ENCODE measurements at places on chromosomes 1 and 21.

DNA sequence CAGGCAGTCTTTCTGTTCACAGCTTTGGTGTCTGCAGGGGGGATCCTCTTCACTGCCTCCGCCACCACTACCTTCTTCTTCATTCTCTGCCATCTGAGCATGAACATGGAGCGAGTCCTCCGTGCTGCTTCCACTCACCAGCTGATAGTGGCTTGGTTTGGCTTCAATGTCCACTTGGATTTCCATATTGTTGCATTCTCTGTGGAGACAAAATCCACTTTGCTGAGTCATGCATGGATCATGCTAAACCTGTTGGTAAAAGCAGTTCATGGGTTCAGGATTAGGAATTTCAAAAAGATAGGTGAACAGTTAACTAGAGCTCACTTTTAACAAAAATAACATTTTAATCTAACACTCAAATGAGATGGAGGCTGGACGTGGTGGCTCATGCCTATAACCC lies 27.5 kb downstream of the RNF19B start:
- DNase-seq, result no peak

- peak; percentile 82 for DNase-seq
Observed at GRCh38 chr1:46603858-46604549, at the start of gene MKNK1. Gene MKNK1 (minus strand): TSS chr1:46604268. CDS start chr1:46583327, 20,941 bp downstream.

DNA sequence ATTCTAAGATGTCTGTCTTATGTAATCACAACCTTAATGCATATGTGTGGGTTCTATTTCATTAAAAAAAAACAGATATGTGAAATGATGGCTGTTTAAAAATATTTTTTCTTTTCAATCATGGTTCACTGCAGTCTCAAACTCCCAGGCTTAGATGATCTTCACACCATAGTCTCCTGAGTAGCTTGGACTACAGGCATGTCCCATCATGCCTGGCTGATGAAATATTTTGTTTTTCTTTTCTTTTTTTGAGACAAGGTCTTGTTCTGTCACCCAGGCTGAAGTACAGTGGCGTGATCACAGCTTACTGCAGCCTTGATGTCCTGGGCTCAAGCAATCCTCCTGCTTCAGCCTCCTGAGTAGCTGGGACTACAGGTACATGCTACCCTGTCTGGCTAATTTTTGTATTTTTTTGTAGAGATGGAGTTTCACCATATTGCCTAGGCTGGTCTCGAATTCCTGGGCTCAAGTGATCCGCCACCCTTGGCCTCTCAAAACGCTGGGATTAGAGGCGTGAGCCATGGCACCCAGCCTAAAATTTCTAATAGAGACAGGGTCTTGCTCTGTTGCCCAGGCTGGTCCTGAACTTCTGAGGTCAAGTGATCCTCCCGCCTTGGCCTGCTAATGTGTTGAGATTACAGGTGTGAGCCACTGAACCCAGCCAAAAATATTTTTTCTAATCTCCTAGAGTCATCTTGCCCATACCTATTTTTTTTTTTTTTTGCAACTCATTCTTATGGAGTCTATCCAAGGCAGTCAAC lies 67.6 kb downstream of the GIPC2 start:
- DNase-seq, result no peak

- no peak for DNase-seq
Observed at GRCh38 chr1:157196245-157196543, 58.0 kb upstream of the ETV3 start.

DNA sequence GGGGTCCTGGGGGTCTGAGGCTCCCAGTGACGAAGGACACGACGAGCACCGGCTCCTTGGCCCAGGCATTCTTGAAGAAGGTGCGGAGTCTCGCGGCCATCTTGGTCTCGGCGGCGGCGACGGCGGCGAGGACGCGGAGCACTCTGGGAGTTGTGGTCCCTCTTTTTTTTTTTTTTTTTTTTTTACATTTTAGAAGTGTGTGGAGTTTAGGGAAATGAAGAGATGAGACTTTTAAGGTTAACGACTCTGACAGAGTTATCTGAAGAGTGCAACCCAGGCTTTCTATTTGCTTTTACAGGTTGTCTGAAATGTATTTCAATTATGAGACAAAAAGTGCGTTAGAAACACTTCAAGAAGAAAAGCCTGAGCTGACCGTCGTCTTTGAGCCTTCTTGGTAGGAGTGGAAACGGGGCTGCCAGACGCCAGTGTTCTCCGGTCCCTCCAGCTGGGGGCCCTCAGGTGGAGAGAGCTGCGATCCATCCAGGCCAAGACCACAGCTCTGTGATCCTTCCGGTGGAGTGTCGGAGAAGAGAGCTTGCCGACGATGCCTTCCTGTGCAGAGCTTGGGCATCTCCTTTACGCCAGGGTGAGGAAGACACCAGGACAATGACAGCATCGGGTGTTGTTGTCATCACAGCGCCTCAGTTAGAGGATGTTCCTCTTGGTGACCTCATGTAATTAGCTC lies 9.7 kb downstream of the OR2B11 start:
- peak; percentile 38 for DNase-seq

DNA sequence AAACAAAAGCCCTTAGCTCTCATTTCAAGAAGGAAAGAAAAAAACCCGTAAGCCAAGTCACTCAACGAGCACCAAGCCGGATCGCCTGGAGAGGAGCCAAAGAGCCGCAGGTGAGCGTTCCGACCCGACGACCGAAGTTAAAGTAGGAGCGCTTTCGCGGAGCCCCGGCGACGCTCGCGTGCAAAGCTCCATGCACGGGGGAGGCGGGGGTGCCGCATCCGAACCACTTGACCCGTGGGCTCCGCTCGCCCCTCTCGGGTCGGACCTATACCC lies 382 bp downstream of the GPBP1L1 start:
- no peak for DNase-seq

DNA sequence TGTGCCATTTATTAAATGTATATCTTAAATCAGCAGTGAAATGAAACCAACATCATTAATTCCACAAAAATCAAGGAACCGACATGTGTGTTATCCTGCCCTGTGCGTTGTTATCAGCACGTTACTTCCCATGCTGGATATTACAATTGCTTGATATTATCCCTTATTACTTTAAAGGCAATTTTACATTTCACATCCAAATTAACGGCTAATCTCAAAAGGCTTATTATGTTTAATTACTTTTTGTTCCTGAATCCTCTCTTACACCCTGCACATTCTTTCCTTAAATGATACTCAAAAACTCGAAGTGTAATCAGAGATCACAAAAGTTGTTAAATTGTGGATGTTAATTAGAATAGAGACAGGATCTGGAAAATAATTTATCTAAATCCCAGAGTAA lies 167.9 kb downstream of the DAB1 start:
- no peak for DNase-seq

DNA sequence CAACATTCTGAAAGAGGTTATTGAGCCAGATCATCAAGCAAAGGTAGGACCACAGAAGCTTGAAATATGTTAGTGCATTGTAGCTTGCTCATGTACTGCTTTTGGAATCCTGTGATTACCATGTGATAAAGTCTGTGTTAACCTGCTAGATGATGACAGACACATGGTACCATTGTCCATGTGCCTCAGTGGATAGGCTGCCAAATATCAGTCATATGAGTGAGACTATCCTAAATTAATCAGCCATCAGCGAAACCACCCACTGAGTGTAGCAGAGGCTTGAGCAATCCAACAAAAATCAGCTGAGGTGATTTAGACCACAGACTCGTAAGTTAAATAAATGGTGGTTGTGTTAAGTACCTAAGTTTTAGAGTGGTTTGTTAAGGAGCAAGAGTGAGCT lies 32.7 kb upstream of the CRB1 start:
- no peak for DNase-seq

DNA sequence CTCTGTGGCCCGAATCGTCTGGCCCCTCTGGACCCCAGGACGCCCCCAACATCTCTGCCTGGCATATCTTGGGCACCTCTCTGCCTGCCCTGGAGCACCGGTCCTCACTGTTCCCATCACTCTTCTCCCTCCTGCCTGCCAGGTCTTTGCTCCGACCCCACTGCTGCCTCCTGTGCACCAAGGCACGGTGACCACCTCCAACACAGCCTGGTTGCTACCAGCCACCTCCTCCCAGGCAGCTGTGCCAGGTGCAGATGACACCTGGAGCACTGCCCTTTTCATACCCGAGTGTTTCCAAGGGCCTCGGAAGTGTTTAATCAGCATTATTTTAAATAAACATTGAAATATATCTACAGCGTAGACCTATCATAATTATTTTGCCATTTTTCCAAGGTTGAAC lies 31.3 kb downstream of the PKNOX1 start:
- no peak for DNase-seq

- DNase-seq, result no peak
Observed at GRCh38 chr1:94418664-94419655, 771 bp downstream of the ABCD3 start.

- DNase-seq, result no peak
Observed at GRCh38 chr21:46122237-46122671, 24.3 kb downstream of the COL6A2 start.

DNA sequence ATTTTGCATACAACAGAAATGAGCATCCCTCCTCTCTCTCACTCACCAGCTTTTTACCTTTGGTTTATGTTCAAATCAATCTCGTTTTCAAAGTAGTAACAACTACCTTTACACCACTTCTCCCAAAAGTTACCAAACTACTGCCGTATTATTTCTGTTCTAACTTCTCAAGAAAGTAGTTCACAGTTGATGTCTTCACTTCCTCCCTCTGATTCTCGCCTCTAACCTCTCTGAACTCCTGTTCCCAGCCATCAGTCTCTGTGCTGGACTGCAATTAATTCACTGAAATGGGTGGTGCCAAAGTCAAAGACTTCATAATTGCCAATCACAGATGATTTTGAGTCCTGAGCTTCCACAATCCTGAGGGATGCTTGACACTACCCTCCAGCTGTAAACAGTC lies 54.0 kb downstream of the ZNF281 start:
- DNase-seq, result no peak

- peak; percentile 47 for DNase-seq
Observed at GRCh38 chr1:53754484-53755312, 15.7 kb upstream of the GLIS1 start.

DNA sequence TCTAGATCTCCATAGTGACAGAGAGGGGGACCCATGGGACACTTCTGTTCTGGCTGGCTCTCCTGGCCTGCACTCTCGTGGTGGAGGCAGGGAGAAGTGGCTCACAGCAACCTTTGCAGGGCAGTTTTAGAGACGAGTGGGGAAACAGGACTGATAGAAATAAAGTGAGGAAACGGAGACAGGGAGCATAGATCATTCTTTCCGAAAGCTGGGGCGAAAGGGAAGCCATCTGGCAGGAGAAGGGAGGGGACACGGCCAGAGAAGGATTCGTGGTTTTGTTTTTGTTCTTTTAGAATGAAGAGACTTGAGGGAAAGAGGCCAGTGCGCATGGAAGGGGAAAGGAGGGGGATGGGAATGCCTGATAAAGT lies 3.5 kb downstream of the TIE1 start:
- no peak for DNase-seq

- no peak for DNase-seq
Observed at GRCh38 chr21:25350056-25350455, 257.2 kb downstream of the MRPL39 start.

- DNase-seq, result no peak
Observed at GRCh38 chr21:46029186-46029924, 47.8 kb downstream of the COL6A1 start.

- no peak for DNase-seq
Observed at GRCh38 chr1:1752190-1752589, 26.1 kb downstream of the NADK start.

DNA sequence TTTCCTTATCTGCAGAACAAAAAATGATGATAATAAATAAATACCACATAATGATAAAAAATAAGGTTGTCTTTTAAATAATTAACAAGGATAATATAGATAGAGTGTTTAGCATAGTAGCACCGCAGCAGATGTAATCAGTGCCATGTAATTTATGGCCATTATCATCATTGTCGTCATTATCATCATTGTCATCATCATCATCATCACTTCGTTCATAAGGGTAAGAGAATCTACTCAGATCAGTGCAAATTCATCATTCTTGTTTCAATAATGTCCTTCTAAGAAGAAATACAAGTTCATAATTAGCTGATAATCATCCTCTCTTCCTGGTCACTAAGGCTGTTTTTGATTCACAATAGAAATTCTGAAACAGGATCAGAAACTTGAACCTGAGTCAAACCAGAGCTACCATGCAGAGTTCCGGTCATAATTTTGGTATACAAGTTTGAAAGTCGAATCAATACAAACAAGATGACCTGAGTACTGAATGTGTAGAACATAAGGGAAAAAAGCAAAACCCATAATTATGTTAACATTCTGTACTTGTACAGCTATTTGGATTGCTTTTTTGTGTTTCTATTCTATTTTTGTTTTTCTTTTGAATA lies 172.0 kb downstream of the LRRC40 start:
- DNase-seq, result no peak

DNA sequence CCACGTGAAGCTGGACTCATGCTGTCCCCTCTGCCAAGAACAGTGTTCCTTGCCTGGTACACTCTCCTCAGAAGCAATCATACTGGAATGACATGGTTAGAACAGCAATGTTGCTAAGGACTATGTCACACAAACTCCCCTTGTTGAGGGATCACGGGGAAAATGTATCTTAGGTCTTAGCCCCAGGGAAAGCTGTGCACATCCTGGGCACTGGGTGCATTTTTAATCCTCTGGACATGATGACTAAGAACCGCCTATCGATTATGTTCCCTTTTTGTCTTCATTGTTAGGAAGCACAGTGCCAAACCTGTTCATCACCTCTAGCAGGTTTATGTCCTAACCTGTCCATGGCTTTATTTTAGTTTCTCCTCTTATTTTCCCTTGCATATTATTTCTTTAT lies 115.1 kb downstream of the HIVEP3 start:
- DNase-seq, result no peak

GRCh38 chr1:232675260-232675659 lies 45.3 kb upstream of the SIPA1L2 start:
- no peak for DNase-seq

- DNase-seq, result no peak
Observed at GRCh38 chr1:38045401-38046332, 926 bp downstream of the POU3F1 start.

DNA sequence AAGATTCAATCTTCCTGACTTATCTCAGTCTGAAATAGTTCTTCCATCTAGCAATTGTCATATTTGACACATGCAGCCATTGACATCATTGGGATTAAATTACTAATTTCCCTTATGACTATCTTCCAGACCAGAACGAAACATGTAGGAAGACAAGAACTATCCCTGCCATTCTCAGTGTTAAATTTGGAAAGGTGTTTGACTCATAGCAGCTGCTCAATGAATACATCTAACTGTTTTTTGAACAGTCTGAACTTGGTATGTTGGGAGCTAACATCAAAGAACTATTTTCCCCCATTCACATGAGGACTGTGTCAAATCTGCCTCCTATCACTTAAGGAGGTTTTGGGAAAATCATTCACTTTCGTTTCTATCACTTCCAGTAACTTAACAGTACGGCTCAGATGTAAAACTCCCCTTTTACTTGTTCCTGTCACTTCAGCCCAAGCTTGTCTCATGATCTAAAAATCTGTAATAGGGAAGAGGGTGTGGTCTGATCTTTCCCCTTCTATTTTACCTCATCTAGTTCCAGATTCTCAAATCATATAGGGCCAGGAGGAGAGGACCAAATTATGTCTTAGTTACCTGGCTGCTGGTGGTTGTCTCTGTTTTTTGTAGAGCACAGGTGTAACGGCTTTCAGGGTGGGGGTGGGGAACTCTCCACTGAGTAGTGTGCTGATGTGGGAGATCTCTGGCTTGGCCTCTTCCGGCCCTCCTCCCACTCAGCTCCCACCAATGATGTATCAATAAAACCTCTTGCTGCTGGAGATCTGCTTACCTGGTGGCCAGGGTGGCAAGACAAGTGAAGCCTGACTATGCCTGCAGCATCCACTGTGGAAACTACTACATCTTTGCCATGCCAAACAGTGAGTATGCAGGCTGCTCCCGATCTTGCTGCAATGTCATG lies 26.2 kb upstream of the SLAMF1 start:
- DNase-seq, result no peak

- no peak for DNase-seq
Observed at GRCh38 chr1:8133657-8134430, 107.7 kb upstream of the ERRFI1 start.
